ENCODE measurements at places on chromosomes 5 and 9.

DNA sequence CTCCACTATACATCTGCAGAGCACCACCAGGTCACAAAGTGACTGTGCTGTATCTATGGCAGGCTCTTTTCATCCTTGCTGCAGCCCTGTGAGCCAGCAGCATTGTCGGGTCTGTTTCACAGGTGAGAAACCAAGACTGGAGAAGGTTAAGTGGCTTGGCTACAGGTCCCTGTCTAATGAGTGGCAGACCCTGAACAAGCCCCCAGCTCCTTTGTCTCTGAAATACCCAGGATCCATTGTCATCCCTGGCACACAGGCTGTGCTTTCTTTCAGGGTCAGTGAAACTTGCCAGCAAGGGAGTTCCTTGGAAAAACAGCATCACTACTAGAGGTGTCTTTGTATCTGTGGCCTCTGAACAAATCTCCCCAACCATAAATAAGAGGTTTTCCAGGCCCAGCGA lies 27.6 kb upstream of the CXCL14 start:
- DNase-seq = no peak

- no peak for DNase-seq
Measured at GRCh38 chr5:125829349-125829748, 593.9 kb upstream of the GRAMD2B start.

GRCh38 chr9:109779711-109780452 lies at the start of gene PALM2AKAP2:
Gene PALM2AKAP2 (plus strand): TSS chr9:109780198. CDS start chr9:109780489, 291 bp downstream.
- DNase-seq = no peak

- DNase-seq = no peak
Measured at GRCh38 chr9:136047076-136047774, 47.9 kb downstream of the NACC2 start.

DNA sequence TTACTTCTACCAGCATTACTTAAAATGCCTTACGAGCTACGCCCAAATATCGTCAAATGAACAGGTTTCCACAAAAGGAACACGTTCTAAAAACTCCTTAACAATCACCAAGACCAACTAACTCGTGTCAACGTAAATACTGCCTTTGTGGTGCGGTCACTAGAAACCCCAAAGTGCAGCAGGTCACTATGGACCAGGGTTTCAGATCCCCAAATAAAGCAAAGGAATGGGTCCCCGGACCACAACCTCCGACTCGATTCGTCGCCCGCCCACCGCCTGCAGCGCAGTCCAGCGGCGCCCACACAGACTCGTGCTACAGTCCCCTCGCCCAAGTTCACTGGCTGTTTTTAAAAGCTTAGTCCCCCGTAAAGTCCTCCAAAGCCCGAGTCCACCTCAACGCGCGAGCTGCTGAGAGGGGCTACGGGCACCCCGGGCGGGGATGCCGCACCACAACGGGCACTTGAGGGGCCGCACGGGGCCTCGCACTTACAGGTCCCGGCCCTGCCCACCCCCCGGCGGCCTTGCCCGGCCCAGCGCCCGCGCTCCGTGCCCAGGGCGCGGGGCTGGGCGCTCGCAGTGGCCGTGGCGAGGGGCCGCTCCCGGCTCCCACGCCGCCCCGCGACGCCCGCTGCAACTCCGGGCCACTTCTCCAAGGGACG lies 1.1 kb downstream of the NFIB start:
- DNase-seq = no peak

DNA sequence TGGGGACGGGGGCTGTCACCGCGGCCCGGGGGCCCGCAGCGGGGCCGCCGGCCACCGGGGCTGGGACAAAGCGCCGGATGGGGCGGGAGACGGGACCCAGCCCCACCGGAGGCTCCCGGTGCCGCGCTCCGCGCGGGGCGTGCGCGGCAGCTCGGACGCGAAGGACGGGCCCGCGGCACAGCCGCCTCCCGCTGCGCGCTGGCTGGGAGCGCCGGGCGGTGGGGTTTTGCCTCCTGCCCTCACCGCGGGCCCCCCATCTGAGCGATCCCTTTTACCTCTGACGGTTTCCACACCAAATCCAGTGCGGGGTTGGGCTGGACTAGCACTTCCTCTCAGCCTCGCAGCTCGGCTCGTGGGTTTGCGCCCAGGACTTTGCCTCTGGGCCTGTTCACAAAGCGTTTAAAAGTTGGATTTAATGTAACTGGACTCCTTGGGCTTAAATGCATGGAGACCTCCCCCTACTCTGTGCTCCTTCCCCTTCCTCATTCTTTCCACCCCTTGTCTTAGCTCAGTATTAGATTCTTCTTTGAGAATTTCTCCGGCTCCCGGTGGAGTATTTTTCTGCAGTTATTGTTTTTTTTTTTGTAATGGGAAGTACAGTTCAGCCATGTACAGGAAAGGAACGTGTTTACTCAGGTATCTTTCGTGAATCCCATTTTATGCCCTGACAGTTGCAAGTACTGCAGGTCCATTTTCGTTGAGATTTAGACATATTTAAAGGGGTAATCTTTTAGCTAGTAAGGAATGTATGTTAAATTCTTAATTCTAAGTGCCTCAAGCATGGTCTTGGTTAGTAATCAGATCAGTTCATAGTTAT lies 691 bp downstream of the FCHO2 start:
- peak; percentile 19 for DNase-seq

GRCh38 chr5:108720391-108720790 lies 27.3 kb upstream of the FER start:
- no peak for DNase-seq

DNA sequence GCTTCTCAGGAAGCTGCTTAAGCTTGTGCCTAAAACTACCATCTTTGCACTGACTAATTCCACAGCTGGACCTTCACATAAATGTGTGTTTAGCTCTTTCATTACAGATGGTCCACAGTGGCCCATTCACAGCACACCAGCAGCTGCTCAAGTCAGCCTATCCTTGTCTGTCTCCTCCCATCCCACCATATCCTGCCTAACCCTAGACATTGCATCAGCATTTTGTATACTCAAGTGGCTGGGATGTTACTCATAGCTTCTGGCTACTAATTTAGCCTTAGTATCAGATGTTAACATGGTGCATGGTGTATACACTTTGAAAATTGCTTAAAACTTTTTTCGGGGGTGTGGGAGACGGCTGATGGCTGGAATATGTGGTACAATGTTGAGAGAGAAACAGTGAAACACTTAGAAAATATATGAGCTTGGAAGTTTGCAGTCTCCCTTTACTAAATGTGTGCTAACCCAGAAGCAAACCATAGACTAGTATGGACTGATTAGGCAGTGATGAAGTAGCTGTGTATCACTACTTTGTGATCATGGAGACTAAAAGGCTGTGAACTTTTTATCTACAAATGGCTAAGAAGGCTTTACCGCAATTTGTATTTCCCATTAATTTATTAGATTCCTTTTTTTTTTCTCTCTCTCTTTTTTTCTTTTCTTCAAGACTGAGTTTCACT lies 83.1 kb downstream of the JMY start:
- DNase-seq = no peak

DNA sequence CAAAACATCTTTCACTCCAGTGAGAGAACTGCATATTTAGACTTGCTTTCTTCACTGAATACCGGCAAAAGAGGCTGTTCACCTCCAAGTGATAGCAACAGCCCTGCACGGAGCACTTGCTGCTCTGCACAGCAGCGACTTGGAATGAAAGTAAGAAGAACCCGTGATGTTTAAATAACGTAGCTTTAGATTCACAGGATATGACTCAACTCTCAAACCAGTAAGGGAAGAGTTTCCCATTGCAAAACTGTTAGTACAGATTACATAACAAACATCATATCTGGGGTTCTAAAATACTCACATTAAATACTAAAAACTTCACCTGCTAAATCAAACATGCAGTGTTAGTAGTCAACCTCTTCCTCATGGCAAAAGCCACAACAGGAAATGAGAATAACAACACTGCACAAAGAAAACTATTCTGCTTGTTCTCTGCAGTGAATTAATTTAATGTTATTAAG lies 203.4 kb downstream of the MCTP1 start:
- DNase-seq = no peak

DNA sequence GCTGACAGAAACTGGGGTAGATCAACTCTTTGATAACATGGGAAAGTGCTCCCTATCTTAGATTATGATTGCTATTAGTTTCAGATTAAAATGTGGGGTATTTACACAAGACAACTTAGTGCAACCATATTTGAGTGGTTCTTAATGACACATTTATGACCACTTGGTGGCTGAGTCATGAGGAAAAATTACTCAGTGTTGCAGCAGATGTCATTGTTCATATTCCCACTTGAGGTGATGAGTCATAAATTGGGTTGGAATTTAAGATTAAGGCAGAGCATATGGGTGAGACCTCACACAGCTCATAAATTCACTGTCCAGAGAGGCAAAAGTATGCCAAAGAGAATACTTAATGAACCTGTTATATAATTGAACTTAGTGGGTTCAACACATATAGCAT lies 408.3 kb downstream of the DMRT2 start:
- DNase-seq = peak; percentile 31

DNA sequence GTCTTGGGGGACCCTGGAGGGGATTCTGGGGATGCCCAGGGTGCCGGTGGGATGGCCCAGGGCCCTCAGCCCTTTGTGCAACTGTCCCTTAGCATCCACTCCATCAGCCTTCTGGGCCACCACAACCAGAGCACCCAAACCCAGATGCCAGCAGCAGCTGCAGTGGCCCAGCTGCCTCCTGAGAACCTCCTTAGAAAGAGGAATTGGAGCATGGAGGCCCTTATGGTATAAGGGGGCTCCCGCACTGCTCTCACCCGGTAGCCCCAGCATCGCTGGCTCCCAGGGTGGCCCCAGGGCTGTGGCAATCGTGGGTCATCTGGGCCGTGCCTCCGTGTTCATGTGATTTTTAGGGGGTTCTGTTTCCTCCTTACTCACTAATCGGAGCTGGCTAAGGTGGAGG lies 463.3 kb downstream of the ICE1 start:
- DNase-seq = no peak

DNA sequence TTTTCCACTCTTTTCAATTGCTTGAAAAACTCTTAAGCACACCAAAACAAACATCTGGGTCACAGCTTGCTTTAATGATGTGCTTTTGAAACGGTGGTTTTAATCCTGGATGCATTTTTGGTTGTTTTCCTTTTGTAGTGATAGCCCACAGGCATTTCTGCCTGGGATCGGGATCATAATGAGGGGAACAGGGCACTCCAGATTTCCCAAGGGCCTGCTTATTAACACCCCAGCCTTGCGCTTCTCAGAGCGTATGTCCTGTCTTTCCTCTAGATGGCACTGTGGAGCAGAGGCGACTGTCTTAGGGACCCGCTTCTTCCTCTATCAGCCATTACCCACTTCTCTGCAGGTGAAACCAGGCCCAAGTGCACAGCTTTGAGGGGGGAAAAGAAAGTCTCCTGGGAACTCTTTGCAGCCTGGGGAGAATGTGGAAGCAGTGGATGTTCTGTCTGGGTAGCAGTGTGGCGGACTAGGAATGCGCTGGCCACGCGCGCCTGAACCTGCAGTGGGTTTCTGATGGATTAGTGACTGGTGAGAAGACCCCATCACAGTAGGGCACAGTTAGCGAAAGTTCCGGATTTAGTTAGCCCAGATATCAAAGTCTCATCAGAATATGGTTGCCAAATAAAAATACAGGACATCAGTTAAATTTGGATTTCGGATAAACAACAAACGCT lies 190.1 kb downstream of the GNA14 start:
- DNase-seq = peak; percentile 70

DNA sequence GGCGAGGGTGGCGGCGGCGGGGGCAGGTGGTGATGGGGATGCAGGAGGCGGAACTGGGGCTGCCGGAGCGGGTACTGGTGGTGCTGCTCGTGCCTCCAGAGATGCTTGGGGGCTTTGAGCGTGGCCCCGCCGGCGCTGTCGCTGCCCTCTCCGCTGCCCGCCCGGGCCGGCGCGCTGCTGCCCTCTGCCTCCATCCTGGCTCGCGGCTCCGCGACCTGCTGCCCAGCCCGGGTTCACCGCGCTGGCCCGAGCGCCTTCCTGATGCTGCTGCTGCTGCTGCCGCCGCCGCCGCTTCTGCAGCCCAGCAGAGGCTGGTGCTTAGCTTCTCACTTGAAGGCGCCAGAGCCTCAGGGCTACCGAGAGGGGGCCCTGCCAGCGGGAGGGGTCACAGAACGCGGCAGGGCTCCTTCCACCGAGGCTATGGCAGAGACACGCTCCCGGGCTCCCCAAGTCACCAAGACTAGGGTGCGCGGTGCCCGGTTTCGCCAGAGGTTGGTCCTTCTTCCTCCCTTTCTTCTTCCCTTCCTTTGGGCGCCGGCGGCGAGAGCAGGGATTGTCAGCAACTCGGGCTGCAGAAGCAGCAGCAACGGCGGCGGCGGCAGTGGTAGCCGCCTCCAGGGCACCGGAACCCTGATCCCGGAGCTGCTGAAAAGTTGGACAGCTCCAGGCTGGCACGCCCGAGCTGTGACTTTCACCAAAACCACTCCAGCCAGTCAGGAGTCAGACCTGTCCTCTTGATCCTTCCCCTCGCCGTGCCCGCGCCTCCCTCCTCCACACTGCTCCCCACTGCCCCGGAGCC lies at the start of gene PDE4D:
Gene PDE4D, minus strand, starts transcription at position 298 of the 799 bp plus-strand sequence.
- DNase-seq = no peak

DNA sequence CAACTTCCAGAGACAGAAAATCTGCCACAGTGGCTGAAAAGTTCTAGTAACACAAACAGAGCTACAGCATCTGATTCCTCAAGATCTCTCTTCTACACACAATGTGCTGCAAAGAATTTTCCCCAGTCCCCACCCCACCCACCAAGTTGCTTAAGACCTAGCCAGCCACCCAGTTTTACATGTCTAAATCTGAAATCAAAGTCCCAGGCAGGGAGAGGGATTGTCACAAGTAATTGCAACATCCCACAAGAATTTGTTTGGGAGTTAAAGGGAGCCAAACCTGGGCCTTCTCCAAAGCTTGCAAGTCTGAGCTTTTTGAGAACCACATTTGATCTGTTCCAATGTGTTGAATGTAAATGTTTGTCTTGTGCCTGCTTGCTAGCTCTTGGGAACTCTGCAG lies 15.5 kb downstream of the IGIP start:
- DNase-seq = no peak

- no peak for DNase-seq
Measured at GRCh38 chr9:33676746-33677505, 118.4 kb upstream of the PRSS3 start.

DNA sequence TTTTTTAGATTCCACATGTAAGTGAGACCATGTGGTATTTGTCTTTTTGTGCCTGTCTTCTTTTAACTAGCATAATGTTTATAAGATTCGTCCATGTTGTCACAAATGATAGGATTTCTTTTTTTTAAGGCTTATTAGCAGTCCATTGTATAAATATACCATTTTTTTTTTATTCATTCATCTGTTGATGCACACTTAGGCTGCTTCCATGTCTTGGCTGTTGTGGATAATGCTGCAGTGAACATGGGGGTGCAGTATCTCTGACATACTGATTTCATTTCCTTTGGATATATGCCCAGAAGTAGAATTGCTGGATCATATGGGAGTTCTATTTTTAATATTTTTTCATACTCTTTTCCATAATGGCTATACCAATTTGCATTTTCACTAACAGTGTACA lies 48.7 kb downstream of the KIAA1958 start:
- DNase-seq = no peak
